ENCODE measurements at places on chromosomes 5 and 9.
A peak's percentile ranks its signal among the peaks of the same experiment; 100 is the strongest.

- peaks cover 21% of the 10 kb centered on the region for H3K4me1 ChIP-seq
- H3K4me3 ChIP-seq: peak overlapping the region; percentile 97
- no peak for DNase-seq
- H3K36me3 ChIP-seq: peaks cover 48% of the 10 kb centered on the region
These were observed 514 bp downstream of the STOML2 start for GRCh38 chr9:35102465-35102768.

DNA sequence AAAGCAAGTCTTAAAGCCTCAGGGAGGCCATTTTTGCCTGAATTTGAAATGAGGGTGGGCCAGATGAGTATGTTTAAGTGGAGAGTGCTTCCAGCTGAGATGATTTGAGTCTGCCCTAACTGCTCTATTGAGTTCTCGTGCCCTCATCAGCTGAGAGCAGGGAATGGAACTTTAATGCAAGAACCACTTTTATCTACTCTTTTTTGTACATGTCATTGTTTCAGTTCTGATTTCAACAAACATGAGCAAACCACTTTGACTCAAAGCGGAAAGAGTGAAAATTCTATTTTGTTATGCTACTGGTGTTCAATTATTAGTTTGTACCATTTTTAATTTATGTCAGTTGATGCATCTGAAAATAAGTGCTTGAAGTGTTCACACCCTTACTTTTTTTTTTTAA, 35.8 kb downstream of the DCAF10 start:
- H3K27ac ChIP-seq: no peak overlapping the region
- no peak for DNase-seq
- H3K4me1 ChIP-seq: peaks cover 18% of the 10 kb centered on the region
- no peak overlapping the region for H3K4me3 ChIP-seq
- peaks cover 15% of the 10 kb centered on the region for H3K36me3 ChIP-seq

DNA sequence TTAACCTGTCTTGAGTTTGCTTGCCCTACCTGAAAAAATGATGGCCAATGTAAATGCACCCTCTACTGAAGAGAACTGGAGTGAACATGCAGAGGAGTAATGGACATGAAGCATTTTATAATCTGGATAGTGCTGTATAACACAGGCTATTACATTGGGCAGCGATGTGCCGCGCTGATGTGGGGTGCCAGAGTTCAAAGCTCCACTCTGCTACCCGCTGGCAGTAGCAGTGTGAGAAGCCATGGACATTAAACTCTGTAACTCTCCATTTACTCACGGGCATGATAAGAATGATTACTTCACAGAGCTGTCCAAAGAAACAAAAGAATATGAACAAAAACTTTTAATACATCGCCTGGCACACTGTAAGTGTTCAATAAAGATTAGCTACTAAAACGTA, 7.5 kb upstream of the CDH6 start:
- no peak overlapping the region for H3K27ac ChIP-seq
- DNase-seq: no peak
- no peak overlapping the region for H3K4me3 ChIP-seq
- no peaks in the 10 kb centered on the region for H3K27me3 ChIP-seq
- H3K4me1 ChIP-seq: no peaks in the 10 kb centered on the region

DNA sequence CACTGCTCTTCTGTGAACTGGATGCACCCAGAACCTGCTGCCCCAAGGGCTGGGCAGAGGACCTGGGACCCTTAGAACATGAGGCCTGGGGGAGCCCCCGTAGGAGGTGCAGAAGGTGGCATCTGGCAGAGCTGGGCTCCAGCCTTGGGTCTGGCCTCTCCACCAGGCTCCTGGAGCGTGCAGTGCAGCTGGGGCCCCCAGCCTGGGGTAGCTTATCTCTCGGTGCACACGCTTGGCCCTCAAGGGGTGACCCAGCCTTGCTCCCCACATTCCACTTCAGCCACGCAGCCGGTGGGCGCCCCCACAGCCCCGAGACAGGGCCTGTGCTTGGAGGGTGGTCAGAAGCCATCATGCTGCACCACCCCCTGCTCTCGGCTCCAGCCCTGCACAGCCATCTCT, 5.6 kb upstream of the NR5A1 start:
- no peaks in the 10 kb centered on the region for H3K36me3 ChIP-seq
- DNase-seq: no peak
- no peaks in the 10 kb centered on the region for H3K27me3 ChIP-seq
- H3K4me1 ChIP-seq: no peaks in the 10 kb centered on the region
- H3K4me3 ChIP-seq: no peak overlapping the region
